Right cardiac atrium (tissue), 5 donors: ENCODE measurements at places on chromosomes 5 and 9. TPM values are rescaled to one million over a fixed set of nuclear protein-coding genes. Genes with fewer than 3 reads are reported as not detected.

RCL1 gene
- total RNA-seq, result 6.5 TPM

HAUS6 gene
- 9.2 TPM for total RNA-seq

TLE1 gene
- 15.8 TPM for total RNA-seq

SAXO1 gene
- not detected for total RNA-seq

IL7R gene
- total RNA-seq, result 0.34 TPM

MUSK gene
- 6.4 TPM for total RNA-seq

LPAR1 gene
- total RNA-seq, result 19.5 TPM

EIF4E1B gene
- not detected for total RNA-seq

CMYA5 gene
- total RNA-seq, result 1,021 TPM

PIP5K1B gene
- 72.2 TPM for total RNA-seq

GOLGA1 gene
- total RNA-seq, result 19.7 TPM
